ENCODE measurements at places on chromosomes 12 and 14.

DNA sequence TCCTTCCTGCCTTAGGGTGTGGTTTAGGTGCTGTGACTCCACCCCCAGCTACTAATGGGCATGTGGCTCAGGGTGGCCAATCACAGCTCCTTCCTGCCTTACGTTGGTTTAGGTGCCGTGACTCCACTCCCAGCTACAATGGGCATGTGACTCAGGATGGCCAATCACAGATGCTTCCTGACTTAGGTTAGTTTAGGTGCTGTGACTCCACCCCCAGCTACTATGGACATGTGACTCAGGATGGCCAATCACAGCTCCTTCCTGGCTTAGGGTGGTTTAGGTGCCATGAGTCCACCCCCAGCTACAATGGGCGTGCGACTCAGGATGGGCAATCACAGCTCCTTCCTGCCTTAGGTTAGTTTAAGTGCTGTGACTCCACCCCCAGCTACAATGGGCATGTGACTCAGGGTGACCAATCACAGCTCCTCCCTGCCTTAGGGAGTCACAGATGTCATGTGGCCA lies 163.9 kb downstream of the TBX5 start:
- no peak for DNase-seq

- no peak for DNase-seq
These were observed 8.2 kb downstream of the HIF1A start for GRCh38 chr14:61703342-61704129.

- no peak for DNase-seq
These were observed 248.0 kb downstream of the RASSF9 start for GRCh38 chr12:85588221-85588620.

DNA sequence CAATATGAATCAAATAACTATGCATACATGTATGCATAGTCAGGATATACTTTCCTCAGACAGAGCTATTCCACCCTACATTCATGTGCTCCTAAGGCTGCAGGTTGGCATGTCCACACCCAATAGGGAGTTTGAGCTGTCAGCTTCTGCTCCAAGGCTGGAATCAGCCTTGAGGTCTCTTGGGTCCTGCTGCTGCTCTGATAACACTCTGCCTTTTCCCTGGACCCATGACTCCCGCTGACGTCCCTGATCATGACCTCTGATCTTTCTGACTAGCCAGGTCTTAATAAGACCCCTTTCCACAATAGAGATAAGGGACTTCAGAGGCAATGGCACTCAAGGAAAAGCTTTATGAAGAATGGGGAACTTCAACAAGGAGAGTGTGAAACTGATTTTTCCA lies 5.7 kb downstream of the PITPNM2 start:
- no peak for DNase-seq

DNA sequence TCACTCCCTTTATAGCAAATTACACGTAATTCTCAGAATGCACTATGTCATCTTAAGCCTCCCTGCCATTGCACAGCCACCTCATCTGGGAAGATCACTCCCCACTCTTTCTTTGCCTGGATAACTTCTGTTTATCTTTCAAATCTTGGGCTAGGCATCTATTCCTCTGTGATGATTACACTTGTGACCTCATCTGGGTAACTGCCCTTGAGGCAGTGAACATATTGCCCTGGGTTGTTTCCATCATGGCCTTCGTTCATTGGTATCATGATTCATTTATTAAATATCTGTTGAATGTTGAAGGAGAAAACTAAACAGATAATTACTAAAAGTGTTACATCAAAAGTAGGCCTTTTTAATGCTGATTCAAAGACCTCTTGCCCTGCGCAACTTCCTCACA lies 26.2 kb upstream of the PDE3A start:
- DNase-seq = no peak

DNA sequence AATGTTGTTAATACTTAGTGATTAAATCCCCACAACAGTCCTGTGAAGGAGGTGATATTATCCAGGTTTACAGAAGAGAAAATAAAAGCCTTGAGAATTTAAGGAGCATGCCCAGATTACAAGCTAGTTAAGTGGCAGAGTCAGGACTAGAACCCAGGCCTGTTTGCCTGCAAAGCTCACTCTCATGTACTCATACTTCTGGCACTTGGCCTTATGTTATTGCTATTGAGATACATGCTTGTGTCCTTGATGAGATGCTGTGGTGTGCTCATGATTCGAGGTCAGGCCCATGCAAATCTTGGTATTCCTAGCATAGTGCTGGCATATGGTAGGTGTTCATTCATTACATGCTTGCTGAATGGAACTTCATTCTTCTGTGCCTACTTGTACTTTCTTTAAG lies 7.6 kb upstream of the EID3 start:
- DNase-seq = no peak

Data from activated CD8-positive, alpha-beta memory T cell treated with anti-CD3 and anti-CD28 coated beads, Interleukin-2, amount 50 U/mL, for 4 hours (primary cell).